Hematopoietic multipotent progenitor cell treated with erythropoietin and hydrocortisone succinate and interleukin-3 and kit ligand, for 4 days (in vitro differentiated cells): ENCODE measurements at places on chromosomes 2 and 18.

- DNase-seq: no peak
Measured at GRCh38 chr2:168355121-168355520, 101.0 kb upstream of the CERS6 start.

DNA sequence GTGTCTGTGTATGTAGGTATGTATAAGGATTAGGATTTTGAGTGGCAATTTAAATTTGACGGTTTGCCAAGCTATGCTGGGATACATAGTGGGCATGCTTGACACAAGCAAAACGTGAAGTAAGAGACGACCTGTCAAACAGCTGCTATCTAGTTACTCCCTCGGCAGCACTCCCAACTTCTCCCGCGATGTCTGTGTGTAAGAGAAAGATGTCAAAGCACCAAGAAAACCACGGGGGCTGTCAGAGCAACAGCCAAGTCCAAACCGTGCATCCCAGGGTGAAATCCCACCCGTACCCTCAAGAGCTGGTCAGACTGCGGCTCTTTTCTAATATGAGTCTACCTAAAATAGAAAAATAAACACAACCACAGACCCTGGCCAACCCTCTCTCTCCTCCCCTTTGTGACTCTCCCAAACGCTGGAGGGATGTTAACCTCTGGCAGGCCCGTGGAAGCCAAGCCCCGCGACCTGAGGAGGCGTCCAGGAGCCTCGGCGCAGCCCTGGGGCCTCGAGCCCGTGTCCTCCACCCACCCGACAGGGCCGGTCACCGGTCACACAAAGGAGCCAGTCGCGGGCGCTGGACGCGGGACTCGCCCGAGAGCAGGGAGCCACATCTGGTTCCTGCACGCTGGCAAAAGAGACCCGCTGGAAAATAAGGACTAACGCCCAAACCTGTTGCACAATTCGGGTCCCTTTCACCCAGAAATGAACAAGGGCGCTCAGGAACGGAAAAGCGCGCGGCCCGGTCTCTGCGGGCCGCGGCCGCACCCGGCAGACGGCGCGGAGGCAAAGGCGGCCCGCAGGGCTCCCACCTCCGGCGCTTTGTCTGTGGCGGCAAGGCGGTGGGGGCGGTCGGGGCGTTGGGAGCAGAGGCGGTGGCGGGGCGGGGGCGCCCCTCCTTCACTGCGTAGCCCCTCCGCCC, 925 bp downstream of the SESTD1 start:
- DNase-seq: peak; percentile 66

- no peak for DNase-seq
Measured at GRCh38 chr18:42635378-42636048, 480.0 kb downstream of the RIT2 start.

GRCh38 chr18:191725-192124, 33.4 kb downstream of the USP14 start:
- DNase-seq: no peak

GRCh38 chr18:23170137-23170536, 34.9 kb downstream of the CABLES1 start:
- no peak for DNase-seq

- peak; percentile 96 for DNase-seq
Measured at GRCh38 chr2:68908392-68908970, 37.3 kb upstream of the BMP10 start.

DNA sequence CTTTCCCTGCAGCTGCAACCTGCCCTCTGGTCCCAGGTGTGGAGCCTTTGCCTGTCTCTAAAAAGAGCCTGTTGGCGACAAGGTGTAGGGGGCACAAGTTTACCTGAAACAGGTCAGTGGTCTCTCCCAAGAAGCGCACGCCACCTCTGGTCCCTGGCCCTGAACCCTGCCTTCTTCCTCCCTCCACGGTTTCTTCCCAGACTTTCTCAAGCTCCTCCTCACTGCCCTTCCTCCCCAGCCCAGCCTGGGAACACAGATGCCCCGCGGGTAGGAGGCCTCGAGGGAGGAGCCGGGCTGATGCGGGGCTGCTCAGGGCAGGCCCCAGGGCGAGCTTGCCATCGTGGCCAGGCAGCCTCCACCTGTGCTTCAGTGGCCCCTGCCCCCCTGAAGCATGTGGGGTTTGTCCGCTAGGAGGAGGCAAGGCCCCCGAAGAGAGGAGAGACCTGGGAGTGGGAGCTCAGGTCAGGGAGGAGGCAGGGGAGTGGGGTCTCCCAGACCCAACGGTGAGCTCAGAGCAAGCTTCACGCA, 89.5 kb downstream of the SMAD7 start:
- DNase-seq: no peak

DNA sequence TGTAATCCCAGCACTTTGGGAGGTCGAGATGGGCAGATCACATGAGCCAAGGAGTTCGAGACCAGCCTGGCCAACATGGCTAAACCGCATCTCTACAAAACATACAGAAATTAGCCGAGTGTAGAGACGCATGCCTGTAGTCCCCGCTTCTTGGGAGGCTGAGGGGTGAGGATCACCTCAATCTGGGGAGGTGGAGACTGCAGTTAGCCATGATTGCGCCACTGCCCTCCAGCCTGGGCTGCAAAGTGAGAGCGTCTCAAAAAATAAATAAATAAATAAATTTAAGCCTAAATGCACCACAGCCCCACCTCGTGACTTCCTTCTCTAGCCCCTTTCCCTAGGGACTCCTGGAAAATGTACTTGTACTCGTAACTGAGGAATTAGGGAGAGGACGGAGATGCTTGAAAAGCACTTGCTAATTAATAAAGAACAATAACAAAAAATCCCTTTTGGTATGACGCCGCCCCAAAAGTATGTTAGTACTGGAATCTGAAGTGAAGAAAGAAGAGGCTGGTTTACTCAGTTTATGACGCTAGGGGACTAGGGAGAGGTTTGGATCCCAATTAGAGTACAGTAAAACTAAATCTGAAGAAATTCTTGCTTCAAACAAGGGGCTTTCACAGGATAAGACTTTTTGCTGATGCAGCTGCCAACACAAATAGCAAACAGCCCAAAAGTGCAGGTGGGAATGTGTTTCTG, 887 bp upstream of the ZNF396 start:
- DNase-seq: no peak

- DNase-seq: no peak
Measured at GRCh38 chr2:112244854-112245253, 10.0 kb downstream of the ZC3H8 start.

DNA sequence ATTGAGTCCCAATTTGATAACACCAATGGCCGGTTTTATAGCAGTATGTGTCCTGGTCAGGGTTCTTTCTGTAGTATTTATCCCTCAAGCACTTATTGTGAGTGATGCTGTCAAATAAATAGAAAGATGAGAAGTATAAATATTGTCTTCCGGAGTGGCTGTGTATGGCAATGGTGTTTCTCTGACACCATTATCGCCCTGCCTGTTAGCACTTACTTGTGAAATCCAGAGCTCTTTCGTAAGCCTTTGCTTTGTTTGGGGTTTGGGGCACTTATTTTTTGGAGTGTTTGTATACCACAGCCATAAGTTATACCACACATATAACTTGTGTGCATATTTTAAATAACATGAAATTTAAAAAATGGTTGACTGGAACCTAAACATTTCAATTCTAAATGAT, 29.3 kb downstream of the CD8B2 start:
- DNase-seq: peak; percentile 17
